A549 treated with DMSO at 1 μM for 4 hours (cell line): ENCODE measurements at places on chromosomes 2 and 18. TPM values are rescaled to one million over a fixed set of nuclear protein-coding genes. Genes with fewer than 3 reads are reported as not detected.

CTAGE1 gene
- not detected in 5 replicates for total RNA-seq

EPAS1 gene
- total RNA-seq: 97.2 to 112 TPM (median 110 TPM) in 5 replicates

FOXI3 gene
- total RNA-seq: not detected in 5 replicates

SP100 gene
- 28.2 to 36.6 TPM (median 30.6 TPM) in 5 replicates for total RNA-seq

HK2 gene
- total RNA-seq: 1.2 to 2.3 TPM (median 1.3 TPM) in 5 replicates

ATOH8 gene
- total RNA-seq: 3.6 to 7.1 TPM (median 4.5 TPM) in 5 replicates

PARD3B gene
- 0.61 to 1.5 TPM (median 0.83 TPM) in 5 replicates for total RNA-seq

C2orf80 gene
- total RNA-seq: not detected in 5 replicates

SLC35F6 gene
- 36.0 to 44.3 TPM (median 42.5 TPM) in 5 replicates for total RNA-seq

ELP2 gene
- 36.9 to 43.3 TPM (median 37.9 TPM) in 5 replicates for total RNA-seq

CIB4 gene
- 0.16 to 0.31 TPM (median 0.26 TPM) in 3 of 5 replicates, not detected in the others for total RNA-seq

ANKRD12 gene
- 3.1 to 6.0 TPM (median 5.0 TPM) in 5 replicates for total RNA-seq
